HepG2 (cell line): ENCODE measurements at places on chromosomes 3 and 15. TPM values are rescaled to one million over a fixed set of nuclear protein-coding genes. Genes with fewer than 3 reads are reported as not detected.
A peak's percentile ranks its signal among the peaks of the same experiment; 100 is the strongest.

DNA sequence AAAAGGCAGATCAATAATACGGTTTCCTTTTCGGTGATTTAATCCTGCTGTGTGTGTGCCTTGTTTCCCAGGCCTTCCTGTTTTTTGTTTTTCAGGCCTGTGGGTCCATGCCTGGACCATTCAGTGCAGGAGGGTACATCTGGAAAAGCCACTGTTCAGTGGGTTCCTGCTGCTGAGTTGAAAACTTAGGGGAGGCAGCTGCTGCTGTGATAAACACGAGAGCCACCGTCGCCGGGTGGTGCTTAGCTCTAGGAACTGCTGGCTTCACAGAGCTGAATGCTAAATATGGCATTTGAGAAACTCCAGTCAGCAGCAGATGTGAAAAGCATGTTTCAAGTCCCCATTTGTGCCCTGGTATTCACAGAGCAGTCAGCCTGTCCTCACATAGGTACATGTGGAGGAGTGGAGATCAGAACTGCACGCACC lies 44.0 kb downstream of the SYNM start:
- no peak for DNase-seq

Gene ATOSA
- 15.2 and 16.3 TPM in 2 replicates for polyA plus RNA-seq

DNA sequence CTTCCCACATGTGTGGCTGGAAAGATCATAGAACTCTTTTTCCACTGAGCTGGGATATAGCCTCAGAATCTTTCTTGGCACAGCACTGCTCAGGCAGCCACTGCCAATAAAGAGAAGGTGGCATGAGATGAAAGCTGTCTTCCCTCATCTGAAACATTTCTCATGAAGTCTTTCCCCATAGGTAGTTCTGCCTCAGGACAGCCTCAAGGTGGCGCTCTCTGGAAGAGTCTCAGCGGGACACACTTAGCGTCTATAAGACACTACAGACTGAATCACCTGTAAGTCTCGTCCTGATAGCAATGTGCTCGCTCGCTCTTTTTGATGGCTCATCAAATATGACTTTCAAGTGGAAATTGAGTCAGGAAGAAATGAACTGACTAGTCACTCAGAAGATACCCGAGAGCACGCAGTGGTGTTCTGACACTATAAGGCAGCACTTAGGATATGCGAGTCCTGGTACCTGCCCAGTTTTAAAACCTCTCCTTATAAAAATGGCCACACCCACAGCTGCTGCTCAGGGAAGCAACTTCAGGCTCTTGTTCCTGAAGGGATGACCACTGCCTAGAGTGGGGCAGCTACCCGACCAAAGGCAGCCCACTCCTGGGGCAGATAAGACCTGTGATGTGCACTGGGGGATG lies 269.5 kb downstream of the SUCLG2 start:
- peak; percentile 23 for DNase-seq

GRCh38 chr3:116264546-116265319 lies 180.6 kb downstream of the LSAMP start:
- DNase-seq = no peak

- DNase-seq = no peak
Measured at GRCh38 chr15:57516327-57517029, 75.2 kb upstream of the MYZAP start.

Gene GJD2
- polyA plus RNA-seq = not detected in 2 replicates

DNA sequence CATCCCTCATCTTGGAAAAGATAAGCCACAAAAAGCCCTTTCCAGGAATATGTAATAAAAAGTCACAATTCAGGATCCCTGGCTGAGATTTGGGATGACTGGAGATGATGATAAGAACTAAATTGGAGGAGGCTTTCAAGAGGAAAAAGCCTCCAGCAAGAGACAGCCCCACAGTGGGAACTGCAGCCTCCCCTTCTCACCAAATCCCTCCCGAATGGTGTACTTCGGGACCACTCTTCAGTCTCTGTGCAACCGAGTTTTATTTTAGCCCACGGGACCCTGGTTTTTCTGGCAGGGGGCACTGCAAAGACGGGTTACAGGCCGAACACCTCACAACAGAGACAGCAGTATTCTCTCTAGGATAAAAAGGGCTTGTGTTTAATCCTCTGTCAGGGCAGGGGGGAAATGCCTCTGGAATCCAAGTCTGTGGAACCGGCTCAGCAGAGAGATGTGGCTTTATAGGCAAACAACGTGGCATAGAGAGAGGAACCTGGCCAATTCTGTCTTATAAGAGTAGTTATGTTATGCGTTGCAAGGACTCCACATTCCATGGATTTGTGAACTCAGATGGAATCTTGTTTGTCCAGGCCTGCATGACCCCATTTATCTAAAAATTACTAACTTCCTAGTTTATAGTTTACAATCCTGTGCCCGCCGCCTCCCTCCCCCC lies 1.2 kb upstream of the LMCD1 start:
- DNase-seq = peak; percentile 87

Gene NDUFB4
- polyA plus RNA-seq = 114 and 116 TPM in 2 replicates

DNA sequence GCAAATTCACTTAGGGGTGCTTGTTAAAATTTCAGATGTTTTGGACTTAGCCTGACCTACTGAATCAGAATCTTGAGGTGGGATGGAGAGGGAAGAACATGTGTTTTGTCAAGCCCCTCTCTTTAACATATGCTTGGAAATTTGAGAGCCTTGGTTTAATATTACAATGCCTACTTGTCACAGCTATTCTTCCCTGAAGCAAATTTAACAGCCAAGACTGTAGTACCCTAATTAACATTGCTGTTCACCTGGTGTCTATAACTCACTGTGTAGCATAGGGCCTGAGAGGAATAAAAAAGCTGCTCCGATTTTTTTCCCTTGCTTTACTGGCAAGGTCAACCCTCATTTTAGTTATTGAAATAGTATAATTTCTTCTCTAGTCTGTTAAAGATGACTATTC lies 880.1 kb downstream of the CADM2 start:
- no peak for DNase-seq

Gene GDPGP1
- polyA plus RNA-seq = 1.5 and 2.2 TPM in 2 replicates

GRCh38 chr3:41431386-41431785 lies 232.1 kb downstream of the CTNNB1 start:
- DNase-seq = no peak

GRCh38 chr3:143352850-143353550 lies 233.4 kb downstream of the CHST2 start:
- DNase-seq = no peak

Gene ZCWPW2
- 0.14 and 0.17 TPM in 2 replicates for polyA plus RNA-seq

DNA sequence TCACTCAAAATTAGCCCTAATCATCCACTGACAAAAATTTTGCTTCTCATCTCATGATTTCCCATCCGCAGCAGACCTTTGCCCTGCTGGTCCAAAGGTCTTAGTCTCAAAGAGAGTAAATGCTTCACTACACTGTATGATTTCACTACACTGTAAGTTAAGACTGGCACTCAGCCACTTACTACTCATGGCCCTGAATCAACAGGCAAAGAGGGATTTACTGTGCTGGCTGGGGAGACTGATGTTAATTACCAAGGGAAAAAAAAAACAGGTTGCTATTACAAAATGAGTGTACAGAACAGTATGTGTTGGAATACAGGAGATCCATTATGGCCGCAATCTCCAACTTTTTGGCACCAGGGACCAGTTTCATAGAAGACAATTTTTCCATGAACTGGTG lies 214.8 kb downstream of the ZMAT3 start:
- DNase-seq = no peak

- DNase-seq = no peak
Measured at GRCh38 chr3:112405845-112406244, 72.9 kb downstream of the CD200 start.

DNA sequence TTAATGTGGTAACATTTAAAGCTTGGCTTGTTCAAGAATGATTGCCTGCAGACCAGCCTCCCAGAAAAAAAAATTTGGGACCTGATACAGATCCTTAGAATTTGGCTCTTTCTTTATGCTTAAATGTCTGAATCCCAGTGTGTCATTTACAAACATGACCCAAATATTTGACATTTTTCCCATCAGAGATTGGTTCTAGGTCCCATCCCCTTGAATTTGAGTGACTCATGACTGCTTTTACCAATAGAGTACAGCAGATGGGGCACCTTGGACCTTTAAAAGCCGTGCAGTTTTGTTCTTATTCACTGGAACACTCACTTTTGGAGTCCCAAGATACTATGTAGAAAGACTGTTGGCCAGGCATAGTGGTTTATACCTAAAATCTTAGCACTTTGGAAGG lies 231.6 kb downstream of the ZIC1 start:
- no peak for DNase-seq
